Cerebellar nuclear complex (tissue), 1 donor: ENCODE measurements at places on chromosomes 13 and 19.

DNA sequence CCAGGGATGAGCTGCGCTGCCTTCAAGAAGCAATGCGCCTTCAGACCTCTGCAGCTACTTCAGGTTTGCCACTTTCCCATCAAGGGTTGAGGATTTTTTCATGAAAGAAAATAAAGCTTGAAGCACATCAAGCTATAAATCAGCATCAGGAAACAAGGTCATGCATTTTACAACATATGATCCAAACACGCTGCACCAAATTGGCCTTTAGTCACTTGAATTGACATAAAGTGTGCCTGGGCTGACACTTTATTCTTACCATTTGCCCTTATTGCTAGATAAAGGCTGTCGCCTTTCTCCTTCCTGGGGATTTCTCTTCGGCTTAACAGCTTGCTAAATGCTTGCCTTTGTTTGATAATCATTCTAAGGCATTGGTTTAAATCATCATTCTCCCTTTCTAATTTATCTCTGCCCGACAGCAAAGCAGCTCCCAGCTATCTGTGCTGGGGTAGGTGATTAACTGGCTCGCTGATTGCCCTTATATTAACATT lies 87.7 kb downstream of the LHFPL6 start:
- DNase-seq: no peak

GRCh38 chr19:14412996-14413692 lies 6.0 kb downstream of the DDX39A start:
- no peak for DNase-seq

DNA sequence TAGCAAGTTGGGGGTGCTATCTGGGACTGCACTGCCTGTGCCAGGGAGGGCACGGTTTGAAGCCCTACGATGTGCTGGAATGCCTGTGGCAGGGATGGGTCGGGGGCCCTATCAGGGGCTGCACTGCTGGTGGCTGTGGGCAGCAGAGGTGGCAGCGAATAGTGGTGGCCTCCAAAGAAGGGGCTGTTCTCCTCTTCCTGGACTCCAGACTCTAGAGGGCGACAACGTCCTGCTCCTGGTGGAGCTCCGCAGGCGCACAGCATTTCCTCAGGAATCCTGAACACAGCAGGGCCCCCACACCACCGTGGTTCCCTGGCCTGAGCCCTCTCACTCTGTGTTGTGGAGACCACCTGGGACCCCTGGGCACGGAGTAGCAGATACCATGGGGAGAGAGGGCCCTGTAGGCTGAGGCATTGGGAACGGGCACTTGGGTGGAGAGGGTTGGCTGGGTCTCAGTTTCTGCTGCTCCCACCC lies 145.6 kb downstream of the TNFRSF19 start:
- no peak for DNase-seq

DNA sequence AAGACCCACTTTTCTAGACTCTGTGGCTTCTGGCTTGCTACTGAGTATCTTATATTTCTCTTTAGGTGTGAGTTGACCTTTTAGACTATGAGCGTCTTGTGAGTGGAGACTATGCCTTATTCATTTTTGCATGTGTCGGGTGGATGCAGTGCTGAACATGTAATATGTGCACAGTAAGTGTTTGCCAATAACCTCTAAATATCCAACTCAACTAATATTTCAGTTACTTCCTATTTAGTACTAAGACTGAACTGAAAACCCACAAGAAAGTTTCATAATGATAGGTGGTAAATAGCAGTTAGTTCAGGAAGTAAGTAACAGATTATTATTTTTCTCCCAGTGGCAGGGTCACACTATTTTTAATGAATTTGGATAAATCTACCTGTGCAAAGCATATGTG lies 269.3 kb downstream of the KCNRG start:
- DNase-seq: no peak

DNA sequence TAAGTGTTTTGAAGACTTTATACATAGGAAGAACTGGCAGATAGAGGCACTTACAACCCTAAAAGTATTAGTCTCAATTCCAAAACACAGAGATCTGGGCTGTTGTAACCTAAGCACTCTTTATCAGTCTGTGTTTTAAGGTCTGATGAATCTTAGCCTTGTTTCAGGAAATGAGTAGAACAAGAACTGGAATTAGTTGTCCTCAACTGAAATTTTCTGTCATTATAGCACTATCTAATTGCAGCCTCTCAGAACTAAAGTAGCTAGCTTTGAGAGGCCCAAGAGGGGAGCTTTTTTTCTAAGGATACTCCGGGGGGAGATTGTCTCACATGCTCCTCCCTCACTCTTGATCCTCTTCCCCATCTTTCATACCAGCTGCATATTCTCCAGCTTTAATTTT lies 13.1 kb downstream of the HNRNPM start:
- DNase-seq: no peak

- no peak for DNase-seq
Measured at GRCh38 chr19:40411125-40411842, 1.9 kb downstream of the PRX start.

- DNase-seq: no peak
Measured at GRCh38 chr19:18068395-18068794, 18.3 kb downstream of the IL12RB1 start.

- no peak for DNase-seq
Measured at GRCh38 chr19:57317503-57317902, 2.8 kb upstream of the ZNF543 start.

GRCh38 chr13:41512441-41512840 lies 55.1 kb downstream of the RGCC start:
- no peak for DNase-seq

DNA sequence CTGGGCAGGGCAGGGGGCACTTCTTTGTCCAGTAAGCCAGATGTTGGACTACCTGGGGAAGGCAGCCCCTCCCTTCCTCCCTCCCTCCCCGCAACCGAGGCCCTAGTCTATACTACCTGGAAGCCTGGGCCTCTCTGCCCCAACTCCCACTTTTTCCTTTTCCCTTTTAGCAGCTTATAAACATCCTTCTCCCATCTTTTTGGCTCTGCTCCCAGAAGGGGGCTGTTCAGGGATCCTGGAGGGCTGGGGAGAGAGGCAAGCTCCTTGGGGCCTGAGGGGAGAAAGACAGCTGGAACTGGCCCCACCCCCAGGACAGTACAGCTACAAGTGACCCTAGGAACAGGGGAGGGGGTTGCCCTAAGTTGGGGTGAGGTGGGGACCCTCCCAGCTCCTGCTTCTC lies 44.9 kb downstream of the LYL1 start:
- DNase-seq: no peak

- no peak for DNase-seq
Measured at GRCh38 chr13:47112205-47112902, 215.5 kb upstream of the HTR2A start.

DNA sequence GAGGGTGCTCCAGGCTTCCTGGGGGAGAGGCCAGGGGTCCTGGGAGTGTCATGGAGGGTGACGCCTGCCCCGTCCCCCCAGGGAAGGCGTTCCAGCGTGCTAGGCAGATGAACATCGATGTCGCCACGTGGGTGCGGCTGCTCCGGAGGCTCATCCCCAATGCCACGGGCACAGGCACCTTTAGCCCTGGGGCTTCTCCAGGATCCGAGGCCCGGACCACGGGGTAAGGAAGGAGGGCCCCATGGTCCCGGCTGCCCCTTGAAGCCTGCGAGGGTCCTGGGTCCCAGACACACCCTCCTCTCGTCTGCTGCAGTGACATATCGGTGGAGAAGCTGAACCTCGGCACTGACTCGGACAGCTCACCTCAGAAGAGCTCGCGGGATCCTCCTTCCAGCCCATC lies 11.4 kb downstream of the PTGER1 start:
- DNase-seq: no peak

DNA sequence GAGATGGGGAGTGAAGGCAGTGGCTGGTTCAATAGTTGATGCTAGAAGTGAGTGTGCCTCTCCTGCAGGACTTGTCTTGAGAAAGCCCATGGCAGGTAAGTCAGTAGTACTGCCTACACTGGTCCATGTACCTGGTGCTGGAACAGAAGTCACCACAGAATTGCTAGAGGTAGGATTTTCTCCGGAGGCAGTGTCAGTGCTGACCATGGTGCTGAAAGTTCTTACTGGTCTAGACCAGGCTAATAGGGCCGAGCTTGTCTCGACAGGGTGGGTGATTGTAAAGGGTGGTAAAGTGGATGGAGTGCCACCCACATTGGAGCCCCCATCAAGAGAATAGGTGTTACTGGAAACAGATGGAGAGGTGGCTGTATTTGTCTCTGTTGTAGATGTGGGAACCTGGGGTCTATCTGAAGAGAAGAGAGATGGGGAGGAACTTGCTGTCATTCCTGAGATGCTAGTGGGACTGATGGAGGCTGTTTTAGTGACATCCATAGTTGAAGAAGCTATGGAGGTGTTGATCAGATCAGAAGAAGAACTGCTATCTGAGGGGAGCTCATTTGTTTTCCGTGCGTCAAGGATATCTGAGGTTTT lies 36.6 kb downstream of the MUC16 start:
- DNase-seq: no peak

DNA sequence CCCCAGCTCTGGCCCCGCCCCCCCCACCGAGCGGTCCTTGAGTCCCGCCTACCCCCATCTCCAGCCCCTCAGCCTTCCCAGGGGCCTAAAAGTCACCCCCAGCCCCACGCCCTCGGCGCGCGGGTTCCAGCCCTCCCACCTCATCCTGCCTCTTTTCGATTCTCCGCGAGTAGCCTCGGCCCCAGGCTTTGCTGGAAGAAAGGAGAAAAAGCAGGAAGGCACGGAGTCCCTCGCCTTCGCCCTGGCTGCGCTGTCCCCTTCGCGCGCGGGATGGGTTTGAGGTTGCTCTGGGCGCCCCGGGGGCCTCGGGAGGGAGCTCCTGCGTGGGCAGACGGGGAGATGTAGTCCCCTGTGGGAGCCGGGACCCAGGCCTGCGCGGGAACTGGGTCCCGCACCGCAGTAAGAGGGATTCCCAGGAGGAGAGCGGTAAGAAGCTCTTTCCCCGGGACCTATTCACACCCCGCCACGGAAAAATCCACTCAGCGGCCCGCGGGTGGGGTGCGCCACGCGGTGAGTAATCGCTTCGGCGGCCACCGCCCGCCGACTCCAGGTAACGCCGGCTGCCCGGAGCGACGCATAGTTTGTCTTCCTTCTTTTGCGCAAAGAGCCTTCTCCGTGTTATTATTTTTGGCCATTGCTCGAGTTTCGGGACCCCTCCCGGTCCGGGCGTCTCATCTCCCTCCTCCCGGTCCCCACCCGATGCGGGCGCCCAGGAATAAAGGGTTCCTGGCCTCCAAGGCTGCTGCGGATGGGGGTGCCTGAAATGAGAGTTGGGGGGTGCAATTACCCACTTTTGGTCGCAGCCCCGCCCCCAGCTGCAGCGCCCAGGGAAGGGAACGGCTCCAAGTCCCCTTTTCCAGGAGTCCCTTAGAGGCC lies 865 bp upstream of the CRLF1 start:
- no peak for DNase-seq

DNA sequence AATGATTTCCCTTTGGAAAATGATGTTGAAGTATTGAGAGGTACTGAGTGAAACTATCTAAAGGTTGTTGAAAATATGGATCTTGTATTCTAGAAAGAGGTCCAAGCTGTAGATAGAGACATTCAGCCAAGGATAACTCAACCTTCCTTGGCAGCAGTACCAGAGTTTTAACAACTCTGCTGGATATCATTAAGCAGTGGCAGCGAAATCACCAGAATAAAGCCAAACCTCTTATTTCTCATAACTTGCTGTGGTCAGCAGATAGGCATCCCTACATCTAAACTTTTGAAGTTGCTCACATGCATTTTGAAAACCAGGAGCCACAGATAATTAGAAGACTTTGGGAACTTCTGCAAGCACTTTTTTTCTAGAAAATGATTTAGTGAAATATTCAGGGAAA lies 559.8 kb downstream of the IRS2 start:
- no peak for DNase-seq

DNA sequence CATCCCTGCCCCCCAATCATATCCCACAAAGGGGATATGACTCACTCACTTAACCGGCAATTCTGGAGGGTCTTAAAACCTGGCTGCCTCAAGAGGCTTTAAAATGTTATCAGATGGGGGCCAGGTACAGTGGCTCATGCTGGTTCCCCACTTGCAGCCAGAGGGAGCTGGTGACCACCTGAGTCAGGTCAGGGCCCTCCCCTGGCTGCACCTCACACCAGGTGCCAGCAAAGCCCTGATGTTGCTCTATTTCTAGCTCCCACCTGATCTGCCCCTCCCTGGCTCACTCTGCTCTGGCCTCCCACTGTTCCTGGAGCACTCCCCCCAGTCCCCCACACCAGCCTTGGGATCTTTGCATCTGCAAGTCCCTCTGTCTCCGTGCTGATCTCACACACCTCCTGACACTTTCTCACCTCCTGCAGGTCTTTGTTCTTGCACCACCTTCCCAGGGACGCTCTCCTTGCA lies 14.2 kb downstream of the HPN start:
- DNase-seq: no peak

GRCh38 chr19:1622541-1622940 lies 17.3 kb upstream of the UQCR11 start:
- DNase-seq: no peak

DNA sequence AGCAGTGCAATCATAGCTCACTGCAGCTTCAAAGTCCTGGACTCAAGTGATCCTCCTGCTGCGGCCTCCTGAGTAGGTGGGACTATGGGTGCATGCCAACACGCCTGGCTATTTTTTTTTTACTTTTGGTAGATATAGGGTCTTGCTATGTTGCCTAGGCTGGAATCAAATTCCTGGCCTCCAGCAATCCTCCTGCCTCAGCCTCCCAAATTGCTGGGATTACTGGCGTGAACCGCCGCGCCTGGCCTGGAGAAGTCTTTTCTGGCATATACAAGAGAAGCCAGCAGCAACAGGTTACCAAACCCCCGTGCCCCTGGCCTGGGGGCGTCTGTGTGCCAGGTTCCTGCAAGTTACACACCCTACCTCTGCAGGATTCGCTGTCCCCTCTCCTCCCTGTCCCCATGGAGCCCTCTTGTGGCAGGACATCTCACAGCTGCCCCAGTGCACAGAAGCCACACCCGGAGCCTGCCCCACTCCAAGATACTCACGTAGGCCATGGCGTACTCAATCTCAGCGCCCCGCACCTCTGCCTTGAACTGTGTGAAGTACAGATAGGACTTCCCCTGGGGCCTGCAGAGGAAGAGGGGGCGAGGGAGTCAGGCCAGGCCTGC lies 9.9 kb downstream of the MYDGF start:
- no peak for DNase-seq

- no peak for DNase-seq
Measured at GRCh38 chr19:47209319-47210179, 21.4 kb downstream of the BBC3 start.

DNA sequence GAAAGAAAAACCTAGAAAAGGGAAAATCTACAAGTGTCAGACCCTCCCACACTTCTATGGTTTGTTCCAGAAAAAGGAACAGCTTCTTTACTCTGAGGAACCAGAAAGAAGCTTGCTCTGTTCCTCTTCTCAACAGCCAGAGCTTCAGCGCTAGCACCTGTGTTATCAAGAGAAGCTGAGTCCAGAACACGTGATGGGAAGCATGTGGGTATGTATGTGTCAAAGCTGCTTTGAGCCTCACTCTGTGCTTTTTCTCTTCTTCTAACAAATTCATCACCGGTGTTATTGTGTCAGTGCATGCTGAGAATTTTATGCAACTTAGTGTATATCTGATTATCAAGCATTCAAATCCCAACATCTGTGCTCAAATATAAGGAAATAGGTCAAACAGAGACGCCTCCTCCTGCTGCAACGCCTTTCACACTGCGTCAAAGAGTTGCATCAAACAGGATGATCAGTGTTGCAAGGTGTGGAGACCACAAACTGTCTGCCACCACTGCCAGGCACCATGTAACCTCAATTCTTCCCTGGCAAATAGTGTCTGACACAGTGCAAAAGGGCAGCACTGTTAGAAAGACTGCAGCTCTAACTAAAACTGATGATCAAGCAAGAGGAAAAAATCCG lies 83.9 kb downstream of the LRRC63 start:
- DNase-seq: no peak
